SJCRH30 (cell line): ENCODE measurements at places on chromosomes 16 and 17.

DNA sequence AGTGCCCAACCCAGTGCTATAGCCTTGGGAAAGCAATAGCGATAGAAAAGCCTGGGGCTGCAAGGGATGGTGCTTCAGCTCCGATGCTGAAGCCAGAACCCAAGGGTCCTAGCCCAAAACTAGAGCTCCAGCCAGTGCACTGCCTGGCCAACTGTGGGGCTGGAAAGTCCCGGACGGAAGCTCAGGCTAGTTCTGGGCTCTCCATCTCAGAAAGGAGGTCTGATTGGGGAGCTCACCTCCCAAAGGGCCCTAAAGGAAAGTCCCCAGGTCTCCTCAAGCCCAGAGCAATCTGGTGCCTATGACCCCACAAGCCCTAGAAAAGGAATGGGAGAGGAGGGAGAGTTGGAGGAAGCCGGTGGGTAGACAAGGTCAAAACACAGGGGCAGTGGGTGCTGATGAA is 2.0 kb upstream of the ABCC3 start:
- peaks cover under 1% of the 10 kb centered on the region; the same call in 1 of the 2 replicates for H3K27me3 ChIP-seq
- DNase-seq, result no peak
- no peaks in the 10 kb centered on the region for H3K36me3 ChIP-seq
- H3K4me1 ChIP-seq, result peaks cover 36% of the 10 kb centered on the region
- H3K27ac ChIP-seq, result no peak overlapping the region

- H3K4me1 ChIP-seq, result peaks cover 13% of the 10 kb centered on the region
- H3K27ac ChIP-seq, result no peak within 1 kb of the TSS
- no peak for DNase-seq
Measured at GRCh38 chr16:1333149-1333812, at the start of gene BAIAP3. BAIAP3 (plus strand) TSS chr16:1333645; CDS start chr16:1338550, 4,905 bp downstream.

GRCh38 chr17:40564195-40564882 is 933 bp downstream of the CCR7 start:
- no peak overlapping the region for H3K4me3 ChIP-seq
- 0 out of 2 replicates have a peak, but pooled peaks cover 3% of the 10 kb centered on the region for H3K4me1 ChIP-seq
- H3K36me3 ChIP-seq, result no peaks in the 10 kb centered on the region
- no peaks in the 10 kb centered on the region for H3K27me3 ChIP-seq
- no peak overlapping the region for H3K27ac ChIP-seq
- no peak for DNase-seq

DNA sequence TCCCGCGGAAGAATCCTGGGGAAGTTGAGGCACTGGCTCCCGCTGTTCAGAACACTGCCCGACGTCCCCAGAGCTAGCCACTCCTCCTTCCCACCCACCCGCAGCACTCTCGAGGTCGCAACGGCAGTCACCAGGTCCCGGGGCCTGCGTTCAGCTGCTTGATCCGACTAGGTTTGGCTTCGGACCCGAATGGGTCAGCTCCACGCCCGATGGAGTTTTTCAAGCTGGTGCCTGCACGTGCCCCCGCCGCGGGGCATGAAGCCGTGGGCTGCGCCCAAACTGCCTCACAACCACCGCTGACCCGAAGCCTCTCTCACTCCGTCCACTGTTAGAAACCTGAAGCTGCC is 12.4 kb upstream of the ODF4 start:
- no peaks in the 10 kb centered on the region for H3K36me3 ChIP-seq
- no peak overlapping the region for H3K4me3 ChIP-seq
- no peaks in the 10 kb centered on the region for H3K4me1 ChIP-seq
- H3K27ac ChIP-seq, result no peak overlapping the region

DNA sequence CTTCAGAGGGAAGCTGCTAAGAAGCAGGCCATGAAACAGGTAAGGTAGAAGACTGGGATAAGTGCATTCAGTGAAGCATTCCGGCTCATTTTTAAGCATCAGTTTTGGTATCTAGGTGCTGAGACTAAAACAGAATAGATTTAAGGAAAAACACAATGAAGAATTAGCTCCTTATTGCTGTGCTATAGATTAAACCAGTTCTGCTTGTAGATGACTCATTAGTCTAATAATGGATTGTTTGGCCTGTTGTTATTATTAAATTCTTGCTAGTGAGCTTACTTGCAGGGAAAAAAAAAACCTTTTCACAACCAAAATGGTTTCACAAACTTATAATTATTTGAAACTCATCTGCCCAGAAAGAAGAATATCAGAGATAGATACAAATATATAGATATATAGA is 55.9 kb downstream of the NSRP1 start:
- no peaks in the 10 kb centered on the region for H3K27me3 ChIP-seq
- no peak for DNase-seq
- H3K36me3 ChIP-seq, result peaks cover 40% of the 10 kb centered on the region
- no peak overlapping the region for H3K4me3 ChIP-seq
- no peak overlapping the region for H3K27ac ChIP-seq
- H3K4me1 ChIP-seq, result no peaks in the 10 kb centered on the region

- H3K27me3 ChIP-seq, result peaks cover 11% of the 10 kb centered on the region
- no peaks in the 10 kb centered on the region; the same call in 1 of the 2 replicates for H3K4me1 ChIP-seq
- H3K4me3 ChIP-seq, result peak within 1 kb of the TSS; percentile 81
- no peaks in the 10 kb centered on the region for H3K36me3 ChIP-seq
Measured at GRCh38 chr16:57485916-57486857, at the start of gene DOK4. DOK4 (minus strand) TSS chr16:57486493; CDS start chr16:57479507, 6,986 bp downstream.

GRCh38 chr16:8474587-8474986 is 115.7 kb downstream of the TMEM114 start:
- H3K36me3 ChIP-seq, result no peaks in the 10 kb centered on the region
- DNase-seq, result no peak
- H3K4me1 ChIP-seq, result no peaks in the 10 kb centered on the region
- no peaks in the 10 kb centered on the region for H3K27me3 ChIP-seq
- no peak overlapping the region for H3K27ac ChIP-seq
- no peak overlapping the region for H3K4me3 ChIP-seq

- no peak overlapping the region for H3K27ac ChIP-seq
- DNase-seq, result no peak
- H3K4me3 ChIP-seq, result no peak overlapping the region
- peaks cover 3% of the 10 kb centered on the region; the same call in 1 of the 2 replicates for H3K36me3 ChIP-seq
- H3K27me3 ChIP-seq, result no peaks in the 10 kb centered on the region
- H3K4me1 ChIP-seq, result no peaks in the 10 kb centered on the region
Measured at GRCh38 chr17:65035704-65036103, 20.8 kb downstream of the GNA13 start.

GRCh38 chr16:31064882-31065461 is 9.1 kb downstream of the ZNF668 start:
- peaks cover 43% of the 10 kb centered on the region for H3K36me3 ChIP-seq
- no peaks in the 10 kb centered on the region for H3K27me3 ChIP-seq
- peak overlapping the region; percentile 91 for H3K27ac ChIP-seq
- H3K4me3 ChIP-seq, result no peak overlapping the region
- DNase-seq, result peak; percentile 99

GRCh38 chr17:2233441-2233947 is 70.1 kb downstream of the SMG6 start:
- H3K27ac ChIP-seq, result no peak overlapping the region
- H3K27me3 ChIP-seq, result no peaks in the 10 kb centered on the region
- H3K4me1 ChIP-seq, result no peaks in the 10 kb centered on the region
- DNase-seq, result no peak

DNA sequence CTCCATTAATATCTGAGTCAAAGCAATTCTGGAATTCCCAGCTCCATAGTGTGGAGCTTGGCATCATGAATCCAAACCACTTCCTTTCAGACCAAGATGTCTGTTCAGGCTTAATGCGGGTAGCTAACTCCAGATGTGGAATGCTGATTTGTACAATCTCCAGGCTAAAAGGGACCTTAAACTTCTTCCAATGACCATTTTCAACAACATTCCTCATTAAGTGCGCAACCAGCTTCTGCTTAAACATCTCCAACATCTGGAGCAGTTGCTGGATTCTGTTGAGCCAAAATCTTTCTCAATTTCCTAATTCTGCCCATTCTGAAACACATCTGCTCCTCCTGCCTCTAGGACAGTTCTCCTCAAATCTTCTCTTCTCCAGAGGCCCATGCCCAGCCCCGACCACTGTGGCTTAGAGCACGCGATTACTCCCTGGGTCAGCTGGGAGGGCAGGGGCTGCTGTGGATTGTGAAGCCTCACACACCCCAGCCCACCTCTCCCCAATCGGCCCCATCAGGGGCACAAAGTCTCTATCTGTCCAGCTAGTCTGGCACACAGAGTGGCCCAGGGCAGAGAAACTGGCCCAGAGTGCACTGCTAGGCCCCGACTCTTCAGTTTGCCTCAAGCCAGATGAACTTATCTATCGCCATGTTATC is 36.2 kb downstream of the ASPA start:
- H3K4me3 ChIP-seq, result peak overlapping the region; percentile 48
- no peak for DNase-seq
- no peaks in the 10 kb centered on the region for H3K4me1 ChIP-seq
- no peaks in the 10 kb centered on the region for H3K27me3 ChIP-seq
- H3K36me3 ChIP-seq, result no peaks in the 10 kb centered on the region

DNA sequence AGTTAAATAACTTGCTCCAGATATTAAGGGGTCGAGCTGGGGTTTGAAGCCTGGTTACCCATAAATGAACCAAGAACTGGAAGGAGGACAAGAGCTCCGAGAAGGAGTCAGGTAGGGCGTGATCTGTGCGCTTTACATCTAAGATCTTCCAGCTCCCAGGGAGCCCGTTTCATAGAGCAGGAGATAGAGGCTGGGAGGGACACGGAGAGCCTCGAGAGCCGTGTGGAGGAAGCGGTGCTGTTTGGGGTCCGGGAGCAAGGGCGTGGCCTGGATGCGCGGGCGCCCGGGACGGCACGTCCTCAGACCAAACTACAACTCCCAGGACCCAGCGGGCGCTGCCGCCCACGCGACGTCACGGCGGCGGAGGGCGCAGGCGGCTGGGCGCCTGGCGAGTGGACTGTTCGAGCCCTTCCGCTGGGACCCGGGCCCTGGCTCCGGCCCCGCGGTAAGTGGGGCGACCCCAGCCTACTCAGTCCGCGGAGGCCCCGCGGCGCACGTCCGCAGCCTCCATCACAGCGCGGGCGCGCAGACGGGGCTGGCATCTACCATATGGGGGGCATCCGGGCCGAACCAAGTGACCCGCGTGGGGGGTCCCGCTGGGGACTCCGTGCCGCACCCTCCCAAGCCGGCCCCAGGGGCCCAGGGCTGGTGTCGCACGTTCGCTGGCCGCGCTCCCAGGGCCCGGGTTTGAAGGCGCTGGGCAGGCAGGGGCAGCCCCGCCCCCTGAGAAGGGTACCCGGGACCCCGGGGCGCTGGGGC is at the start of gene BCKDK:
Gene BCKDK (plus strand): TSS at position 352 of the 759 bp plus-strand sequence. CDS start 838 bp downstream, outside the sequence.
- H3K27ac ChIP-seq, result peak within 1 kb of the TSS; percentile 59
- H3K36me3 ChIP-seq, result peaks cover 28% of the 10 kb centered on the region

DNA sequence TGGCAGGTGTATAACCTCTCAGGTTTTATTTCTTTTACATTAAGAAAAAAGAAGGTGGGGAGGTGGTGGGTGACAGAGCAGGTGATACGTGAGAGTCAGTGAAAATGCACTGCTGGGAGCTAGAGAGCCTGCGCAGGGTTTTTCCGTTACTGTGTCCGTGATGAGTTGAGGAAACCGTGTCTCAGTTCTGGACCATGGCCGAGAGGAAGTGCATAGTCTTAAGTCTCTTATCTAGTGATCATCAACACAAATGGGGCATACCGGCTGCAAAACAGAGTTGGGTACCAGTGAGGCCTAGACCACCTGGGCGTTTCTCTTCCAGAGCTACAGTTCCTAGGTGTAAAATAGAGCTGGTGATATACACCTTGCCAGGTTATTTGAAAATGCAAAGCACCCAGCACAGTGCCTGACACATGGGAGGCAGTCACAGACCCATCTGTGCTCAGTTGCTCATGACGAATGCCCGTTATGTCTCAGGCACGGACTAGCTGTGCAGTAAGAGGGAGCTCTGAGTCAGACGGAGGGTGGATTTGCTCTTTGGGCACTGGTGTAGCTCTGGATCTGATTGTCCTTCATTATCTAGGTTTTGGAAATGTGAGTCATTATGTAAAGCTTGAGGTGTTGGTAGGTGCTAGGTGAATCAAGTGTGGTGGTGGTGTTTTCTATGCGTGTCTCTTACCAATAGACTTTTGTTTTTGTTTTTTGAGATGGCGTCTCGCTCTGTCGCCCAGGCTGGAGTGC is 60.9 kb downstream of the RPTOR start:
- H3K27me3 ChIP-seq, result no peaks in the 10 kb centered on the region
- no peaks in the 10 kb centered on the region; the same call in 1 of the 2 replicates for H3K36me3 ChIP-seq
- H3K4me3 ChIP-seq, result no peak overlapping the region
- no peak for DNase-seq
- H3K27ac ChIP-seq, result no peak overlapping the region

DNA sequence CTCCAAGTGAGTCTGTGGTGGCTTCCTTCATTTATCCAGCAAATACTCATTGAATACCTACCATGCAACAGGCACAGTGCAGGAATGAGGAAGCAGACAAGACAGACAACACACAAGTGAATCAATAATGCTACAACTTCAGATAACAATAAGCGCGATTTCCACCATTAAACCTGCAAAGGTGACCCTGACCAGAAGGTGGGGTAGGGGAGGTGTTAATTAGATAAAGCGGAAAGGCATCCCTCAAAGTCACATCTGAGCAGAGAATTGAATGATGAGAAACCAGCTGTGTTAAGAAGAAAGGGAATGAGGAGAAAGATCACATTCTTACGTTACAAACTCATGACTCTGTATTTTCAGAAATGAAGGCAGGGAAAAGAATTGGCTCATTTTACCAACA is 26.3 kb downstream of the ZZEF1 start:
- H3K4me3 ChIP-seq, result no peak overlapping the region
- peaks cover 2% of the 10 kb centered on the region; the same call in 1 of the 2 replicates for H3K36me3 ChIP-seq
- no peaks in the 10 kb centered on the region for H3K27me3 ChIP-seq
- H3K27ac ChIP-seq, result no peak overlapping the region

- 0 out of 2 replicates have a peak, but pooled peaks cover 5% of the 10 kb centered on the region for H3K36me3 ChIP-seq
- DNase-seq, result peak; percentile 52
- peak overlapping the region; percentile 47 for H3K27ac ChIP-seq
- H3K4me1 ChIP-seq, result peaks cover 12% of the 10 kb centered on the region
- H3K27me3 ChIP-seq, result no peaks in the 10 kb centered on the region
- H3K4me3 ChIP-seq, result peak overlapping the region; percentile 90
Measured at GRCh38 chr17:56834380-56835263, 671 bp downstream of the DGKE start.

DNA sequence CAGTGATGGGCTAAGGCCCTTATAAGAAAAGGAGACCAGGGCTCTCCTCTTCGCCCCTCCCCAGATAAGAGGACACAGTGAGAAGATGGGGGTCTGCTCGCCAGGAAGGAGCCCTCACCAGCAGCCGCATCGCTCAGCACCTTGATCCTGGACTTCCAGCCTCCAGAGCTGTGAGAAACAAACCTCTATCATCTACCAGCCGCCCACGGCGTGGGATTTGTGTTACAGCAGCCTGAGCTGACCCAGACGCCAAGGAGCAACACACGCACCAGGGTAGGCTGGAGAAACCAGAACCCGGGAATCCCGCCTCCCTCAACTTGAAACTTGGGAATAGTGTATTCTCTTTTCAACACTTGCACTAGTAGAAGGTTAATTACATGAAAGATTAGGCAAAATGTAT is 4.2 kb upstream of the ZG16B start:
- no peak overlapping the region for H3K4me3 ChIP-seq
- no peaks in the 10 kb centered on the region for H3K36me3 ChIP-seq
- DNase-seq, result no peak
- H3K27me3 ChIP-seq, result peaks cover 17% of the 10 kb centered on the region; the same call in 1 of the 2 replicates
- H3K27ac ChIP-seq, result no peak overlapping the region

- H3K4me3 ChIP-seq, result no peak overlapping the region
- no peaks in the 10 kb centered on the region for H3K36me3 ChIP-seq
- H3K4me1 ChIP-seq, result peaks cover 59% of the 10 kb centered on the region
- no peaks in the 10 kb centered on the region for H3K27me3 ChIP-seq
- DNase-seq, result no peak
Measured at GRCh38 chr17:50922107-50922506, 56.0 kb upstream of the TOB1 start.

GRCh38 chr16:79723583-79724168 is 123.1 kb upstream of the MAF start:
- no peaks in the 10 kb centered on the region for H3K36me3 ChIP-seq
- no peak for DNase-seq
- H3K27me3 ChIP-seq, result no peaks in the 10 kb centered on the region
- H3K27ac ChIP-seq, result no peak overlapping the region
- no peak overlapping the region for H3K4me3 ChIP-seq
- no peaks in the 10 kb centered on the region for H3K4me1 ChIP-seq

GRCh38 chr17:17150448-17150800 is 55.7 kb downstream of the PLD6 start:
- no peaks in the 10 kb centered on the region for H3K4me1 ChIP-seq
- H3K36me3 ChIP-seq, result peaks cover 91% of the 10 kb centered on the region
- no peak for DNase-seq
